ENCODE measurements at places on chromosomes 4 and X.

GRCh38 chr4:154465085-154465484 lies 26.5 kb downstream of the DCHS2 start:
- H3K27ac ChIP-seq, result no peak overlapping the region
- H3K27me3 ChIP-seq, result peaks cover 20% of the 10 kb centered on the region
- DNase-seq, result no peak
- H3K4me3 ChIP-seq, result no peak overlapping the region
- no peaks in the 10 kb centered on the region for H3K4me1 ChIP-seq

GRCh38 chrX:12912791-12913482 lies 6.5 kb downstream of the TLR8 start:
- H3K27ac ChIP-seq, result no peak overlapping the region
- H3K27me3 ChIP-seq, result no peaks in the 10 kb centered on the region
- no peaks in the 10 kb centered on the region for H3K4me1 ChIP-seq
- no peaks in the 10 kb centered on the region for H3K36me3 ChIP-seq
- DNase-seq, result no peak
- H3K4me3 ChIP-seq, result no peak overlapping the region

DNA sequence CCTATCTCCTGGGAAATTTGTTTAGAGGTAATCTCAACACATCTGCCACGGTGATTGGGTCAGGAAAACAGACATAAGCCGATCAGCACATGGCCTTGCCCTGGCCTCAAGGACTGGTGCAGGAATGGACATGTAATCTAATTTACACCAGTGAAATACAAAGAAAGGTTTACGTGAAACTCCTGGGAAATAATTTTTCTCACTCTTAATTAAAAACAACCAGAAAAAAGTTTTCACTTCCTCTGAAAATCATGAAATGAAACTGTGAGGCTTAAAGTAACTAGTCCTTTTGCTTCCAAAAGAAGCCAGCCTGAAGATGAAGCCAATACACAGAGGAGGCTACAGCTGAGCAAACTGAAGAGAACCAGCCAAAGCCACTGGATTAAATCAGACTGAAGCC lies 154.1 kb upstream of the FAM241A start:
- DNase-seq, result no peak
- no peaks in the 10 kb centered on the region for H3K4me1 ChIP-seq
- H3K27me3 ChIP-seq, result peaks cover 12% of the 10 kb centered on the region
- no peak overlapping the region for H3K4me3 ChIP-seq

- peaks cover 34% of the 10 kb centered on the region for H3K27me3 ChIP-seq
- no peak overlapping the region for H3K27ac ChIP-seq
- no peak for DNase-seq
- H3K4me3 ChIP-seq, result no peak overlapping the region
- H3K36me3 ChIP-seq, result no peaks in the 10 kb centered on the region
Measured at GRCh38 chrX:130393451-130394074, 8.1 kb upstream of the GPR119 start.

- H3K4me1 ChIP-seq, result peaks cover 6% of the 10 kb centered on the region
- H3K27me3 ChIP-seq, result no peaks in the 10 kb centered on the region
Measured at GRCh38 chr4:81116566-81116965, 86.1 kb downstream of the BMP3 start.

GRCh38 chr4:21869978-21870745 lies 78.4 kb downstream of the KCNIP4 start:
- no peak for DNase-seq
- H3K4me1 ChIP-seq, result no peaks in the 10 kb centered on the region
- H3K36me3 ChIP-seq, result no peaks in the 10 kb centered on the region
- no peak overlapping the region for H3K4me3 ChIP-seq

- no peak overlapping the region for H3K4me3 ChIP-seq
- peaks cover 2% of the 10 kb centered on the region for H3K36me3 ChIP-seq
- peaks cover 5% of the 10 kb centered on the region for H3K4me1 ChIP-seq
- H3K27me3 ChIP-seq, result no peaks in the 10 kb centered on the region
Measured at GRCh38 chr4:52999626-53000025, 137.5 kb downstream of the RASL11B start.

DNA sequence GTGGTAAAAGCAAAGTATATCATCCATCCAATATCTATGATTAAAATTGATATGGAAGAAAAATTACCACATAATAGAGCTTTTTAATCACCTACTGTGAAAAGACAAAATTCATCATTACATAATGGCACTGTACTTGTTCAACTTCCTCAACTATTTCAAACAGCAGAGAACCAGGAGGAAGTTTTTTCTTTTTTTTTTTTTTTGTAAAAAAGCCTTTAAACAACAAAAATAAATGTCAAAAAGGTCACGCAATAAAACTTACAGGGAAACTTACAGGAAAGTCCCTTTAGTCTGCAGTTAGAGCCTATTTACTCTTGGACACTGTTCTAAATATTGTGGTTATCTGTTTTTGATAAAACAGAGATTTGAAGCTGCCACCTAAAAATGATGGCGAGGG lies 4.8 kb downstream of the PDGFC start:
- no peaks in the 10 kb centered on the region for H3K4me1 ChIP-seq
- DNase-seq, result no peak
- H3K27me3 ChIP-seq, result peaks cover 22% of the 10 kb centered on the region
- no peak overlapping the region for H3K27ac ChIP-seq
- no peaks in the 10 kb centered on the region for H3K36me3 ChIP-seq
- no peak overlapping the region for H3K4me3 ChIP-seq

DNA sequence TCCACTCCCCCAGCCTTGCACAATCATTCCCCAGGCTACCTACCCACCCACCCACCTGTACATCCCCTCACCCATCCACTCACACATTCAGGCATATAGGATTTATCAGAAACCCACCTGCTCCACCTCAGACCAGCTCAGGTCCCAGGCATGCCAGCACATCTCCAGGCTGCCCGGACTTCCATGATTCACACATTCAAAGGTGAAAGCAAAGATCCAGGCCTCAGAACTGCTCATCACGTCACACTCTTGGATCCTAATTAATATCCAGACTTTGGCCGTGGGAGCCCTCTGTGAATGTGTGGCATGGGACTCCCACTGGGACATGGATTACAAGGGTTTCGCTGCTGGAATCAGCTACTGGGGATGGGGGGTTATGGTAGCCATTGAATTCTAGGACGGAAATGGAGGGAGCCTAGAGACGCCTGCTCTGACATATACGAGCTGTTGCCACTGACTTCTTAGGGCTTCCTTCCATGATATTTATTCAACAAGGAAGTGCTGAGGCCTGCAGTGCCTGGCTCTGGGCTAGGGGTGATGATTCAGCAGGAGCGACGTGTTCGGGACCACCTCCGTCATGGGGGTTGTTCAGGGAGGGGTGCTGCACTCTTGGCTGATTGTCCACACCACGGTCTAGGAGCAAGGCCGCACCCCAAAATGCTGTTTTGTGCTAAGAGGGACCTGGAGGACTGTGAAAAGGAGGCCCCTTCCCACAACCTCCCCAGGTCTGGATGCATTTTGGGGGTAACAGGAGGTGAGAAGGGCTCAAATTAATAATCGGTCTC lies 56.9 kb upstream of the ADRA2C start:
- DNase-seq, result no peak
- H3K4me3 ChIP-seq, result no peak overlapping the region

- no peaks in the 10 kb centered on the region for H3K4me1 ChIP-seq
- no peak for DNase-seq
- no peaks in the 10 kb centered on the region for H3K27me3 ChIP-seq
- no peak overlapping the region for H3K27ac ChIP-seq
- no peak overlapping the region for H3K4me3 ChIP-seq
- no peaks in the 10 kb centered on the region for H3K36me3 ChIP-seq
Measured at GRCh38 chr4:124633285-124633941, 79.1 kb downstream of the ANKRD50 start.

DNA sequence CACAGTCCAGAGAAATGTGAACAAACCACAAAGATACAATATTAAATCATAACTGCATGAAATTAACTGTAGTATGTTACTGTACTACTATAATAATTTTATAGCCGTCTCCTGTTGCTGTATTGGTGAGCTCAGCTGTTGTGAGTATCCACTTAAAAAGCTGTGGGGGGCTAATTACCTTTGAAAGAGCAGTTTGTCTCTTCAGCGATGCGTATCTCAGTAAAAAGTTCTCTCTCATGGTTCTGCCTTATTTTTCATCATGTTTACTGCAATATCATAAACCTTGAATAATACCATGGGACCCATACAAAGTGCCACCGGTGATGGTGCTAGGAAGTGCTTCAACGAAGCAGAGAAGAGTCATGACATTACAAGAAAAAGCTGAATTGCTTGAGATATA lies 8.4 kb upstream of the MSMO1 start:
- no peaks in the 10 kb centered on the region for H3K4me1 ChIP-seq
- H3K36me3 ChIP-seq, result peaks cover 4% of the 10 kb centered on the region
- no peak overlapping the region for H3K27ac ChIP-seq
- H3K4me3 ChIP-seq, result no peak overlapping the region

DNA sequence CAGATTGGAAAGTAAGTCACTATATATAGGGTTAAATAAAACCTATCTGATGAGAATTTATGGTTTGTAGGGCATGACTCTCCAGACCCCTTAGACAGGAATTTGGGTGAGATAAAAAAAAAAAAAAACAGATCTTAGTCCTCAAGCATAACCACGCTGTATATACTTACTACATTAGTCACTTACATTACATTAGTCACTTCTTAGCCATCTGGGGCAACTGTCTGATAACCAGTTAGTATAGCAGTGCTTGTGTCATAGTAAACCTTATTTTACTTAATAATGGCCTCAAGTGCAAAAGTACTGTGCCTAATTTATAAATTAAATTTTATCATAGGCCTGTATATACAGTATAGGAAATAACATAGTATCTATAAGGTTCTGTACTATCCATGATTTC lies 60.2 kb upstream of the RPS6KA6 start:
- no peaks in the 10 kb centered on the region for H3K4me1 ChIP-seq
- no peak for DNase-seq
- H3K27me3 ChIP-seq, result no peaks in the 10 kb centered on the region
- no peak overlapping the region for H3K4me3 ChIP-seq

- peak overlapping the region; percentile 99 for H3K4me3 ChIP-seq
- peak overlapping the region; percentile 100 for H3K27ac ChIP-seq
- H3K36me3 ChIP-seq, result peaks cover 28% of the 10 kb centered on the region
Measured at GRCh38 chr4:73257651-73258435, 755 bp downstream of the ANKRD17 start.

DNA sequence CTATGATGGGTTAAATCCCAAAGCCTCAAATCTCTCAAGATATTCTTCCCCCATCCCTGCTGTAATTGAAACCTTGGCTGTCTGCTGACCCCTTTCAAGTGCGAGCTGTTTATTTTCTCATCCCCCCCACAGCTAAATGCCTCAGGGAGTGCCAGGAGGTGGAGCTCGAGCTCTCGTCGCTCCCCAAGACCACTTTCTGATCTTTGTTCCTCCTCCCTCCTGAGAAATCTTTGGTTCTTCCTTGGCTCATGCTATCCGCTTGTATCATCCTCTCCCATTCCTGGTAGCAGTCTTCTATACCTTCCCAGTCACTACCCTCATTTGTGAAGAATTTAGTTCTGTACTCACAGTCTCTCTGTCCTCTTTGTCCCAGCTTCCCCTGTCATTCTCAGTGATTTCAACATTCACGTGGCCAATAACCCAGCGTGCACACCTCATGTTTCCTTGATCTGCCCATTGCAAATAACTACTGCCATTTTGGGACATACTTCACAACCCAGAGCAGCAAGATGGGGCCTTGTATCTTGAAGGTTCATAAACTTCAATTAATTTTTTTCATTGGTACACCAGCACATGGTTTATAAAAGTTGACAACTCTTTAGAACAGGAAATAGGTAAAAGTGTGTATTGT lies 9.2 kb upstream of the SLC25A43 start:
- H3K4me1 ChIP-seq, result no peaks in the 10 kb centered on the region
- no peak overlapping the region for H3K4me3 ChIP-seq
- H3K27ac ChIP-seq, result no peak overlapping the region
- no peak for DNase-seq
- H3K36me3 ChIP-seq, result no peaks in the 10 kb centered on the region

DNA sequence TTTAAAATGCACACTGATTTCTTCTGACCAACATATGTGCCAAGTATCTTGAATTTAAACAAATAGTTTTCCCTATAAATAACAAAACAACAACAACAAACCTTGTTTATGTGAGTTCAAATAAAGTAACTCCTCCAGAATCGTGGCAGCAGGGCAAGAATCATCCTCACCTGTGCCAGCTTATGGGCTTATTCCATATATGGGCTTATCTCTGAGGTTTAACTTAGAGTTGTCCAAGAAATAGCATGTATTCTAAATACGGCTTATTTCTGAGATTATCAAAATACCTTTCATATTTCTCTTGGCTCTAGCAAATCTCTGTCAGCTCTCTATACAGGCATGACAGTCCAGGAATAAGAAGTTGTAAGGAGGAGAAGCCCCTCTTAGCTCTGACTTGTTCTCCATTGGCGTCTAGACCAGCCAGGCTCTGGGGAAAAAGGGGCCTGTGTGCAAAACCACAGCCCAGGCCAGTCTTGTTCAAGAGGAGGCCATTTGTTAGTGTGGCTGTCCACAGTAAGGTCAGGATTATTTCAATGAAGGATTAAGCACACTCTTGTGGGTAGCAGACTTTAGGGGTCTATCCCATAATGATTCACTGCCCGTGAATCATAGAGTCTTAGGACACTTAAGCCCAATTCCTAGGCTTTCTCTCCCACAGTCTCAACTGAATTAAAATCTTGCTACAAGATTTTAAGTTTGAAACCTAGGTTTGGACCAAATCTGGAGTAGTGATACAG lies 63.2 kb downstream of the FRAS1 start:
- no peaks in the 10 kb centered on the region for H3K4me1 ChIP-seq
- H3K27me3 ChIP-seq, result no peaks in the 10 kb centered on the region
- no peak overlapping the region for H3K27ac ChIP-seq
- no peak for DNase-seq
- no peak overlapping the region for H3K4me3 ChIP-seq

GRCh38 chrX:26649534-26649933 lies 433.6 kb downstream of the MAGEB5 start:
- no peaks in the 10 kb centered on the region for H3K36me3 ChIP-seq
- H3K27me3 ChIP-seq, result no peaks in the 10 kb centered on the region
- no peak for DNase-seq
- H3K4me3 ChIP-seq, result no peak overlapping the region

DNA sequence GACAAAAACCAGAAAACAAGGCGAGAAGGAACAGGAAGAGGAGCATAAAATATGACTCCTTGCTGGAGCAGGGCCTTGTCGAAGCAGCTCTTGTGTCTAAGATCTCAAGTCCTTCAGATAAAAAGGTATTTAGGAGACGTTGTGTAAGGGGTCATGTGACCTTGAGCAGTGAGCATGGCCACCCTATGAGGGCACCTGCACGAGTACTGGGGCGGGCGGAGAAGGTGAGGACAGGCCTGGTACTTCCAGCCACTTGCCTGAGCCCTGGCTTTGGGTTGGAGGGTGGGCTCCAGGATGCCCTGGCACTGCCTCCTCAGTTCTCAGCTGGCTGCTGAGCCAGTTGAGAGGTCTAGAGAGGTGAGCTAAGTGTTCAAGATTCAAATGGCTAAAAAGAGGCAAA lies 29.9 kb downstream of the NSD2 start:
- H3K4me1 ChIP-seq, result peaks cover 8% of the 10 kb centered on the region
- H3K27me3 ChIP-seq, result no peaks in the 10 kb centered on the region
- H3K27ac ChIP-seq, result no peak overlapping the region
- peaks cover 15% of the 10 kb centered on the region for H3K36me3 ChIP-seq
- no peak overlapping the region for H3K4me3 ChIP-seq
- DNase-seq, result no peak
